ENCODE measurements at places on chromosomes 2 and 18. TPM values are rescaled to one million over a fixed set of nuclear protein-coding genes. Genes with fewer than 3 reads are reported as not detected.

Gene CCDC102B
- 8.8 TPM for polyA plus RNA-seq

Gene GREB1L
- polyA plus RNA-seq: 4.0 TPM

DNA sequence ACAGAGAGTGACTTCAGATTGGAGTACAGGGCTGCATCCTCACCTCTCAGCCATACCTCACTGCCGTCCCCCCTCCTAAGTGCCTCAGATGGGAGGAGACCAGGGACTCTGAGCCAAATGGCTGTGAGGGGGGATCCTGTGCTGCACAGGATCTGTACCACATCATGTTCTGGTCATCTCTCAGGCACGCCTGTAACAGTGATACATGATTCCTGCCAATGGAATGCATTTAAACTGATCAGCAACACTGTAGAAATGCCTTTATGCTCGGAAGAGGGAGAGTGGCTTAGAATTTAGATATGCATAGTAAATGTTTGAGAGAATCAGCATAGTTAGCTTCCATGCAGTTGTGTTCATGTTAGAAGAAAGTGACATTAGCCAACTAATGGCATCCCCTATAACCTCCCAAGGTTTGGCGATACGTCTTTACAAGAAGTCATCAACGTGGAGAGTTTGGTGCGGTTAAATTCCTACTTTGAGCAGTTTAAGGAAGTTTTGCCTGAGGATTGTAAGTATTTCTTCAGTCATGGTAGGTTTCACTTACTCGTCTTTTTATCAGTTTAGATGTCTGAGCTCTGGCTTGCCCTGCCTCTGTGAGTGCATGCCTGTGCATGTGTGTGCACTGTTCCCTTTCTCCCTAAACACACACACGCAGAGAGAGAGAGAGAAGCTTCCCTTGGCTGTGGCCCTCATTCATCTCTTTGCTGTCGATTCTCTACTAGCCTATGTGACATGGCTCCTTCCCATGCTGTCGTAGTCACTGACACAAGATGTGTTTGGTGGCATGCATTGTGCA, 40.0 kb downstream of the COA5 start:
- DNase-seq: no peak

DNA sequence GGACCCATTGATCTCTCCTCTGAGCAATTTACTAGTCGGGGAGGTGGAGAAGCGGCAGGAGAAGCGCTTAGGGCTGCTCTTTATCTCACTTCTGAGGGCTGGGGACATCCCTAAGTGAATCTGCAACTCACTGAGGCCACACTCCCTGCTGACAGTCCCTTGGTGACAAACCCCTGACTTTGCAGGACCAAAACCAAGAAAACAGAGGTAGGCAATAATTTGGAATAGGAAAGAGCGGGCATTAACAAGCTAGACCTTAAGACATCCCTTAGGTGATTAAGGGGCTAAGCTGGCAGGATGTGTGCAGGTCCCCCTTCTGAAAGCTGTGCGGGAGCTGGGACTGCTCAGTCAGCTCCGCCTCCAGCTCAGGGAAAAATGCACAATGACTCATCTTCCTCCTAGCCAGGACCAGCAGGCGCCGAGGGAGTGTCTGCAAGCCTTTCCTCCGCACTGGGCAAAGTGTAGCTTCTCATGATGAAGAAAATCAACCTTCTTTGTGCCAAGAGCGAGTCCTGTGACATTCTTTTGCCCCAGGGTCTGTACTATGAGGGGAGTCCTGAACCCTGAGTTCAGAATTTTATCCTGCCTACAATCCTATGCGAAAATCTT, 63.3 kb downstream of the BOD1L2 start:
- no peak for DNase-seq

Gene RBM43
- 15.8 TPM for polyA plus RNA-seq

DNA sequence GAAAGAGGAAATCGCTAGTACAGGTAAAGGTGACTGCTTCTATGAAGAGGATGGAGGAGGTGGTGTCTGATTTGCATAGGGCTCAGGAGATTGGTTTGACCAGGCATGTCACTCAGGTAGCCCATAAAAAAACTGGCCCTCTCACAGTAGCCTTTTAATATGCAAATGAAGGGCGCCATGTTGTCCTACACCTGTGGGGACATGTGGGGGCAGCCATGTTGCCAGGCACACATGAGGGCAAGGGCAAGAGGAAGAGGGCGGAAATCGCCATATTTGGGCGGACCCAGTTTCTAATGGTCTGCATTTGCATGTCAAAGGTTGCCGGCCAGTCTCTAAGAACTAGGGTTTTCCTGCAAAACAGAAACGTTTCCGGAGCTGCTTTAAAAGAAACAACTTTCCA, 1330.6 kb downstream of the DSC3 start:
- DNase-seq: no peak

Gene NDC80
- polyA plus RNA-seq: 43.4 TPM

Measured in left kidney (tissue), 8 donors.